ENCODE measurements at places on chromosomes 4 and X.

DNA sequence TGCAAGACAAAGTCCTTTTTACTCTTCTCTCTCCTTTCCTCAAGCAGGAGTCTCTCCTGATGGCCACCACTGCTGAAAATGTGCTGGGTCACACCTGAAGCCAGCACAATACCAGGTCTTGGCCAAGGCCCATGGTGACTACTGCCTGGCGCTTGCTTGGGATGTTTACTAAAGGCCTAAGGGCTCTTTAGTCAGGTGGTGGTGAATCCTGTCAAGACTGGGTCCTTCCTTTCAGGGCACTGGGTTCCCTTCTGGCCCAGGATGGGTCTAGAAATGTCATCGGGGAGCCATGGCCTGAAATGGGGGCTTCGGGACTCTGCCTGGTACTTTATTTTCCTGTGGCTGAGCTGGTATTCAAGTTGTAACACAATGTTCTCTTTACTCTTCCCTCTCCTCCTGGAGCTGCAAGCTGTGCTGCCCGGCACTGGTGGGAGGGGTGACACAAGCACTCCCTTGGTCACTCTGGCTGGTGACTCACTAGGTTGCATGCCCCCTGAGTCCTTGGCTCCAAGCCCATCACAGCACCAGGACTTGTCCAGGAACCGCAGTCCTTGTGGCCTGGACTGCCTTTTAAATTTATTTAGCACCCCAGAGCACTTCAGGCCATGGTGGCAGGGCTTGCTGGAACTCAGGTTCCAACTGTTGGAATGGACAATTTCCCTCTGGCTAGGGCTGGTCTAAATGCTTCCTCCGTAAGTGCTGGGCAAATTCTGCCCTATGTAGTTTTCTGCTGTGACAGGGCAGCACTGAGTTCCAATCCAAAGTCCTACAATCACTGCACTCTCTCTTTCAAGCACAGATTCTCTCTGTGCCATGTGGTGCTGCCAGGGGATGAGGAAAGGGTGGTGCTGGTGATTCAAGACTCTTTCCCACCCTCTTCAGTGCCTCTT, 11.3 kb downstream of the ARL13A start:
- no peak for DNase-seq

DNA sequence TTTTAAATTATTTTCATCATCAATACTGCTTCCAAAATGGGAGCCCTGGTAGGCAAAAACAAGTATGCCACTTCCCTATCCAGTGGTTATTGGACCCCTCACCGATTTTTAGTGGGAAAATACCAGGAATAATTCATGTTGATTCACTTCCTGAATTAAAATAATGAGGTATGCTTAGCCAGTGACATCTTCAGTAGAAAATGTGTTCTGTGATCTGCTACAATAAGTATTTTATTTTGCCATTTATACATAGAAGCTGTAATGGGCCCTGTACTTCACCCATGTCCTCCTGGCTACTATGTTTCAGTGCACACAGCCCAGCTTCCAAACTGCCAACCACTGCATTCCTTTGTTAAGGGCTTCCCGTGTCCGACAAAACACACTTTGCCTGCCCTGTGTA, 41.0 kb upstream of the KLHL34 start:
- no peak for DNase-seq

DNA sequence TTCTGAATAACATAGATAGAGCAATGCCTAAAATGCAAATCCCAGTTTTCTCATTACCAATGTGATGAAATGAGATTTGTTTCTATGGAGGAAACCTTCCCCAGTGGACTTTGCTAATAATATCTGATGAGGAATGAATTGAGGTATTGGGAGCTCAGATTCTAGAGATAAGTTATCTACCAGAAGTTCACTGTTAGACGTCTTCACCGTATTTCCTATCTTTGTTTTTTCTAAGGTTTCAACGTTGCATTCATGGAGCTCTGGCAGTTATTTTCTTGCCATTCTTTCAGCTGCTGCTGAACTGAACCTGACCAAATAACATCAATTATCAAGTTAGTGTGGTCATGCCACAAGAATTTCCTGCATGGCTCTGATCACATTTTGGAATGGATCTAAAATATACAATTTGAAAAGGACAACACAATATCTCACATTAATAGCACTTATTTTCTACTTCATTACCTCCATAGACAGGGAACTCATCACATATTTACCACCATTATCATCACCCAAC, 511.8 kb upstream of the LCORL start:
- DNase-seq: no peak

DNA sequence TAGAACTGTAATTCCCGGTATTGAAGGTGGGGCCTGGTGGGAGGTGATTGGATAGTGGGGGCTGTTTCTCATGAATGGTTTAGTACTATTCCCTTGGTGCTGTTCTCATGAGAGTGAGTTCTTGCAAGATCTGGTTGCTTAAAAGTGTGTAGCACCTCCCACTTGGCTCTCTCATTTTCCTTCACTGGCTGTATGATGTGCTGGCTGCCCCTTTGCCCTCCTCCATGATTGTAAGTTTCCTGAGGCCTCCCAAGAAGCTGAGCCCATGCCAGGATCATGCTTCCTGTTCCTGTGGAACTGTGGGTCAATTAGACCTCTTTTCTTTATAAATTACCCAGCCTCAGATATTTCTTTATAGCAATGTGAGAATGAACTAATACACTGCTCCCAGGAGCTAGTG, 8.7 kb downstream of the ANXA10 start:
- DNase-seq: no peak

GRCh38 chrX:33183361-33183760, 28.0 kb downstream of the DMD start:
- no peak for DNase-seq

- DNase-seq: no peak
Measured at GRCh38 chr4:74197080-74197479, 39.2 kb downstream of the MTHFD2L start.

DNA sequence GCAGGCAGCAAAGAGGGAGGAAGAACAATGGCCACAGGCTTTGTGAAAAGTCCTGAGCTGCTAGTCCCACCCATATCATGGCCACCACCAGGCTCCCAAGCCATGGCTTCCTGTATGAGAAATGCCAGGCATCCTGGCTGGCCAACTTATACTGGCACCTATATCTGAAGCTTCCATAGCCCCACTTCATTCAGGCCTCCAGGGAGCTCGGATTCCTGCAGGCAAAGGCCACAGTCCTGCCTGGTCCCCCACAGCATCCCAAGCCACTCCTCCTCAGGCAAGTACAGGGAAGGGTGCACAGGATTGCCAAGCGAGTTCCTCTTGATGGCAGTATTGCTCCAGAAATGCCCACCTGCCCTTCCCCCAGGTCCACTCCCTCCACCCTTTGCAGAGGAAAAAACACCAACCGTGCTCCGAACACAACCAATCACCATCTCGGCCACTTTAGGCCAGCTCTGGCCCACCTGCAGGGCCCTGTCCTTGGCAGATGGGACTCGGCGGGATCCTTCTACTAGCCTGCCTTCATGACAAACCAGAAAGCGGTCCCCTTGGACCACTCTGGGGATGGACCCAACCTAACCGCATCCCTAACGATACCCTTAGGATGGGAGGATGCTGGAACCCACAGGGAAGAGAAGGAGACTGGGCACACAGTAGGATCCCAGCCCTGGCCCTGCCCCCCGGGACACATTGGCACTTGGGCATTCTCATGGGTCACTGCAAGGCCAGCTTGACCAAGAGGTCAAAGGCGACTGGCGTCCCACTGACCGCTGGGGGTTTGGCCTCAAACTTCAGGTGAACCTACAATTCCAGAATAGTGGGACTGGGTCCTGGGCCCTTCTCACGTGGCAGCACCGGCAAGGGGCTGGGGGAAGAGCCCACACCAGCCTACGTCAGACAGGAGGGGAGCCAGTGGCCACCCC, 220.4 kb upstream of the AGTR2 start:
- no peak for DNase-seq

DNA sequence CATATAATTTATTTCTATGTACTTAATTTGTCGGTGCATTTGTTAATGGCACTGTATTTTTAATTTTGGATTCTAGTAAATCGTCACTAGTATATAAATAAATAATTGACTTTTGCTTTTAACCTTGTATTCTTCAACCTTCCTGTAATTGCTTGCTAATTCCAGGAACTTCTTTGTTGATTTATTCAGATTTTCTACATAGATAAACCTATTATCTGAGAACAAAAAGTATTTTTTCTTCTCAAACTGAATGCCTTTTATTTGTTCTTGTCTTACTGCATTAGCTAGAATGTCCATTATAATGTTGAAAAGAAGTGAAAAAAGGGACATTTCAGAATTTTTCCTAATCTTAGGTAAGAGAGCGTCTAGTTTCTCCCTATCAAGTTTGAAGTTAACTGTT, 839.1 kb downstream of the SH3BGRL start:
- DNase-seq: no peak

DNA sequence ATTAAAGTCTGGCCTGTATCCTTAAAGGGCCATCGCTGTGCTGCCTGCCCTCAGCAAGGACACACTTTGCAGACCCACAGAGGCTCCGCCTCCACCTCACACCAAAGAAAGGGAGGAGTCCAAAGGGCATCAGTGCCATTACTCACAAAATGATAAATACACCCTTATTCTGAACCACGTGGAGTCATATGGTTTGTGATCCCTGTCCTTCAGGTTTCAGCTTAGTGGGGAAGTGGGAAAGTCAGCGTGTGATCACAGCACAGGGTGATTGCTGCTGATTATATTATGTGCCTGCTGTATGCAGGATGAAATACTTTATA, 35.9 kb upstream of the MSANTD1 start:
- DNase-seq: no peak

- no peak for DNase-seq
Measured at GRCh38 chr4:89482926-89483595, 175.5 kb upstream of the GPRIN3 start.

DNA sequence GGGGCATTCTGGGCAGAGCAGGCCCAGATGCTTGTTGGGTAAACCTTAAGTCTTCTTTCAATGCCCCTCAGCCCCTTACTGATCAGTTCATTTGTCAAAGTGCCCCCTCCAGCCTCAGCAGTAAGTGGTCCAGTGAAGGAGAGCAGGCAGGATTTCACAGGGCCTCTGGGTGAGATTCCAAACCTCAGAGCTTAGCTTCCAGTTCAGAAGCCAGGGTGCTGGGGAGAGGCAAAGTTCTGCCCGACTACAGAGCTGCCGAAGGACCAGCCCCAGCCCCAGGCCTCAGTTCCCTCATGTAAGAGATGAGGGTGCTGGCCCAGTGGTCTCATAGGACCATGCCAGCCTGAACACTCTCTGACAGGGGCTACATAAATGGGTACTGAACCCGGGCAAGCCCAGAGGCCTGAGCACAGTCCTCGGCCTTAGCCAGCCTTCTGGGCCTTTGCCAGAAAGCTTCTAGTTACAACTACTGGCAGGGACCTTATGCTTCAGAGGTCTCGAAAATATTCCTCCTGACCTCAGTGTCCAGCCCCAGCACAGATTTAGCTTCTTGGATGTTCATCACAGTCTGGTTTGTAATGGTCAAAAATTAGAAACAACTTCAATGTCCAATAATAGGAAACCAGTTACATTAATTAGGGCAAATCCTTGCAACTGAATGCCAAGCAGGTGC, 851 bp upstream of the RIPPLY1 start:
- DNase-seq: no peak

DNA sequence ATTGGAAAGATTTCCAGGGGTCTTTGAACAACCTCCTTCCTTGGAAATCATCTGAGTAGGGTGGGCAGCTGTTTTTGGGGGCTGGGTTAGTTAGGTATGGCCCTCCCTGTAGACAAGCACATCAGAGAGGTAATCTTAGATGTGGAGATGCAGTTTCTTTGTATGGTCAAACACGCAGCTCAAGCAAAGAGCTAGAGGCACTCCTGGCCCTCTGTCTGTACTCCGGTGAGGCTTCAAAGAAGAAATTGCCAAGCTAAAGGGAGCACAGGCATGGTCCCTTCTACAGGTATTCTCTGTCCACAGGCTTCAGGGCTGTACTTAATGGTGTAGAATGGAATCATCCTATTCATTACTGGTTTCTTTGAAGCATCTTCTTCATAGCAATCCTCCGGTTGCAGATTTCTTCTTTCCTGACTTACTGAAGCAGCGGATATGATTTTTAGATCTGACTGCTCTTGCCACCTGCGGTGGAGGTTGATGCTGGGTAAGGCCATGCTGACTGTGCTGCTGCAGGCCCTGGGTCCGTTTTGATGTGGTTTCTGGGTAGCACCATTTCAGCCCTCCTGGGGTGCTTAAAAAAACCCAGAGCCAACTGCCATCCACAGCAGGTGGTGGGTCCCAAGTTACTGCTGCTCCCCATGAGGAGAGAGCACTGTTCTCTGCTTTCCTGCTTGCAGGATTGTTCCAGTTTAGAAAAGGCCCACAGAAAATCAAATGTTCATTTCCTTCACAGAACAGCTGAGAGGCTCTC, 318.9 kb upstream of the GATB start:
- no peak for DNase-seq

DNA sequence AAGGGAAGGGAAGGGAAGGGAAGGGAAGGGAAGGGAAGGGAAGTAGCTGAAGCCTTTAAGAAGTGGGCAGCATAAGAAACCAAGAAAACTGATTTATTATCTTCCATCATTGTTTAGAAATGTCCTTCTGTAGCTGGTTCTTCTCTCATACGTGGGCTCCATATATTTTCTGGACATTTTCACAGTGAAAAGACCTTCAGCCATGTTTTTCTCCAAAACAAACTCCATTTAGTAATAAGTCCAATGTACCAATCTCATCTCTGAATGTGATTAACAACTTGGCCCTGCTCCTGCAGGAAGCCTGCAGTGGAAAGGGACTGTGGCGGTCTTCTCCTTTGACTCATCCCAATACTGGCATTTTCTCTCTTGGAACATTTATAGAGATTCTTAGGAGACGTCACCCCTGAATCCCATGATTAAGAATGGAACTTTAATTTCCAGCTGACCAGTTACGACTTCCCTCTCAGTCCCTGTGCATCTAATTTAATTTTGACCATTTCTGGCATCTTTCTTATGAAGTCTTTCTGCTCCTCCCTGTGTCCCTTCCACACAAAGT, 96.6 kb upstream of the GUCY1A1 start:
- DNase-seq: no peak

- no peak for DNase-seq
Measured at GRCh38 chr4:112185334-112185733, 40.1 kb downstream of the FAM241A start.
